NCI-H446 treated with DMSO at 0.1 percent for 48 hours (cell line): ENCODE measurements at places on chromosomes 2 and 18.

DNA sequence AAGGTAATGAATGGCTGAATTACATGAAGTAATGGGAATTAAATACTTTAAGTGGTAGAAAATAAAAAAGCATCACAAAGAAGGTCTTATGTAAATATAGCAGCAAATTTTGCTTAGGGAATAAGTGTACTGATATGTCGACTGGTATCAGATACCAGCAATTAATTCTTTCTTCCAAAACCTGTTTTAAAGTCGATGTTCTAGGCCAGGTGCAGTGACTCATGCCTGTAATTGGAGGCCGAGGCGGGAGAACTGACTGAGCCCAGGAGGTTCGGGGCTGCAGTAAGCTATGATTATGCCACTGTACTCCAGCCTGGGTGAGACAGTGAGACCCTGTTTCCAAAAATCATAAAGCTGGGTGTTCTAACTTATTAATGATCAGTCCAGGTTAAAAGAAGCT, 30.3 kb downstream of the SP3 start:
- DNase-seq, result no peak

- DNase-seq, result no peak
These were observed 767.4 kb downstream of the TDRD15 start for GRCh38 chr2:21891191-21891590.

DNA sequence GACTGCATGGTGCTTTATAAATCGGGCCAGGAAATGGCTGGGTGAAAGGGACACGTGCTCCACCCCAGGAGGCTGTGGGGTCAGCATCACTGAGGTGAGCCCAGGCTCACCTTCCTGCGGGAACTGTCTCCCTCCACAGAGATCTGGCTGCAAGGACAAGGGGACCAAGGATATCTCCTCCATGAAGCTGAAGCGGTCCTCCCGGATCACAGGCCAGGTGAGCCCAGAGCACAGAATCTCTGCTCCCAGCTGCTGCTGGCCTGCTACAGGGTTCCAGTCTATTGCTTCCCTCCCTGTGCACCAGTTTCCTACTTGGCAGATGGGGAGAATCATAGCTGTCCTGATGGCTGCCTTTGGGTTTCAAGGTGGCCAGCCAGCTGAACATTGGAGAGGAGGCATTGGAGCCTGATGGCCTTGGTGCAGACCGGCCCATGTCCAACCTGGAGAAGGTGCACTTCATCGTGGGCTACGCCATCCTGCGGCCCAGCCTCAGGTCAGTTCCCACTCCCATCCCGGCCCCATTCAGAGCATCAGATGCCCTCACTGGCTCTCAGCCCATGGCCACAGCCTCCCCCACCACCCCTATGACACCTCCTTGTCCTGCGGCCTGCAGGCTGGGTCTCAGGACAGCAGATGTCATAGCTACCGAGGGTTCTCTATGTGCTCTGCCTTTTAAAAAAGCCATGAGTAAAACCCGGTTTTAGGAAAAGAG, 33.7 kb upstream of the GPR17 start:
- DNase-seq, result no peak

DNA sequence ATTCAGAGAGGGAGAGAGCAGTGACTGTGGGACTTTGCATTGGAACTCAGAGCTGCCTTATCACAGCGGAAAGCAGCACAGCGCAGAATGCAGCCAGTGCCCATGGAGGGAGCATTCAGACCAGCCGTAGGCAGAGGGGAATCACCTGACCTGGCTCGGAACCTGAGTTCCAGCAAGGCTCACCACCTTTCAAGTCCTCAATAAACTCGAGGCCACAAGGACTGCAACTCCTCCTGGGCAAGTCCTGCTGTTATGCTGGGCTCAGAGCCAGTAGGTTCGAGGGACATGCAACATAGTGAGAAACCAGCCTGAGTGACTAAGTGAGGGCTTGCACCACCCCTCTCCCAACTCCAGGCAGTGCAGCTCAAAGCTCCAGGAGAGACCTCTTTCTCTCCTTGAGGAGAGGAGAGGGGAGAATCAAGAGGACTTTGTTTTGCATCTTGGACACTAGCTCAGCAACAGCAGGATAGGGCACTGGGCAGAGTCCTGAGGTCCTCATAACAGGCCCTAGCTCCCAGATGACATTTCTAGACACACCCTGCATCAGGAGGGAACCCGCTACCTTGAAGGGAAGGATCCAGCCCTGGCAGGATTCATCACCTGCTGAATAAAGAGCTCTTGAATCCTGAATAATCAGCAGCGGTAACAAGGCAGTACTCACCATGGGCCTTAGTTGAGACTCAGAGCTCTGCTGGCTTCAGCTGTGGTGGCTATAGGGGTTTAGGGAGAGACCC, 136.8 kb upstream of the OTOS start:
- no peak for DNase-seq

DNA sequence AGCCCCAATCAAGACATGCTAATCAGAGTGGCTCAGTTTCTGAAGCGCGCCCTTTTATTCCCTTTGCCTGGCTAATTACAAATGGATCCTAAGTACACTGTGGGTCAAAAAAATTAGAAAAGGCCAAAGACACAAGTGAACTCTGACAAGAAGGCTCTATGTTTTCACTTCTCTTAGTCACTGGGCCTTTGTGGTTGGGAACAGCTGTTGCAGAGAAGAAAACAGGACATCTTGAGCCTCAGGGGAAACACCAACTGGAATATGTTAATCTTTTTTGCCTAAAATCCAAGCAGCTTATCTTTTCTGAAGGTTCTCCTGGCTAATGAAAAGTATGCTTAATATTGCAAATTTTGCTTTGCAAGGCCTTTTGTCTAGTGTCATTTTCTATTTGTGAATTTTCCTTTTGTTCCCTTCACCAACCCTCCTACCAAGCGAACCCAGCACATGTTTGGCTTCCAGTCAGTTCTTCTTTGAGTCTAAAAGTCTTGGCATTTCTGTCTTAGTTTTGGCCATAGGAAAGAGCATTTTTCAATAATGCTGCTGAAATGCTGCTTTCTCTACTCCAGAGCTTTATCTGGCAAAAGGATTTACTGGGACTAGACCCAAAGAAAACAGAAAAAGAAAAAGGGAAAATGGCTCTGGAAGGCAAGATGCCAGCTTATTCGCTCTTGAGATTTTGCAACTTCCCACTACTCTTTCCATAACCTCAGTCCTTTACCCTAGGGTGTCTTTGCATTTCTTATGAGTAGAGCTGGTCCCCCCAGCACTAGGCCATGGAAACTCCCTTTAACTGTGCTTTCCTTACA, 440.2 kb upstream of the ST6GAL2 start:
- peak; percentile 84 for DNase-seq

DNA sequence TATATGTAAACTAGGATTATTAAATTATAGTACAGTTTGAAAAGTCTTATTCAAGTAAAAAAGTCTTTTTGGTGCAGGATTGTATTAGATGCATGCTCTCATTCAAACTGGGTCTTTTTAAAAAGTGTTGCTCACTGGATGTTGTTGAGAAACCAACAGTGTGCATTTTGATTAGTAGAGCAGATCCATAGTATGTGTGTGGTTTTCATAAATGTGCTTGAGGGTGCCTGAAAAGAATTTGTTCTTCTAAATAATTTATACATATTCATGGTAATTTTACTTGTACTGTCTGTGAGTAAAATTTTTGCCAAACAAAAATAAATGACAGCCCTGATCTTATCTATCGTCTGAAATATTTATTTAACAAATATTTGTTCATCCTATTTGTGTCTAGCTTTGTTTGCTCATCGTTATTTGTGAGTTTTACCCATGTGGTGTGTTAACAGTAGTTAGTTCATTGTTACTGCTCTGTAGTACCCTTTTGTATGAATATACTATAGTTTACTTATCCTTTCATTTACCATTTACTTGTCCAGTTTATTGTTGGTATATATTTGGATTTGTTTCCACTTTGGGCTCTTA, 50.4 kb downstream of the PTPN4 start:
- DNase-seq, result no peak

GRCh38 chr2:180001726-180002125, 5.4 kb downstream of the CWC22 start:
- DNase-seq, result no peak

DNA sequence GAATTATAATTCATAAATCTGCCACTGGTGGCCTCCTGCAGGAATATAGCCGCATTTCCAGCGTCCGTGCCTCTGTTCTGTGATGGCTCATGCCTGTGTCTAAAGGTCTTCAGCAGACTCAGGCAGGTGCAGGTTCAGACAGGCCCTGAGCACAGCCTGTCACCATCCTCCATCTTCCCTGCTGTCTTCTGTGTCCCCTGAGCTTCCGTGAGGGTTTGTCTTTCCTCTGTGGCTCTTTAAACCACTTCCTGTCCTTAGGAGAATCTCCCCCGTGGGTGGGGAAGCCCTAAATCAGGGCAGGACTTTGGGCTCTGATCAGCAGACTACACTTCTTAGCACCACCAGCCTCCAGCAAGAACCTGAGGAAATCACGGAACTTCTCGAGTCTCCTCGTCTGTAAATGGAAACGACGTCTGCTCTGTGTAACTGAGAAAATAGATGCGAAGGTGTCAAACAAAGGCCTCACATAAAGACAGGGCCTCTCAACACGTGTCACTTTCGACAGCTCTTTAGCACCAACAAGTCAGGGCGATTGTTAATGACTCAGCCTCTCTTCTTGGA, 24.1 kb upstream of the NFATC1 start:
- no peak for DNase-seq

- DNase-seq, result no peak
These were observed 177.5 kb upstream of the GATA6 start for GRCh38 chr18:21991886-21992285.

- DNase-seq, result no peak
These were observed 43.9 kb downstream of the ACSL3 start for GRCh38 chr2:222904557-222905258.

- no peak for DNase-seq
These were observed 5.4 kb upstream of the BOD1L2 start for GRCh38 chr18:57141208-57142129.

- no peak for DNase-seq
These were observed 59.6 kb upstream of the TMEM163 start for GRCh38 chr2:134778372-134778771.
